Astrocyte (in vitro differentiated cells and primary cell): ENCODE measurements at places on chromosomes 12 and 14.

GRCh38 chr14:69615496-69616407 lies 4.4 kb downstream of the SUSD6 start:
- DNase-seq: peak; percentile 78

DNA sequence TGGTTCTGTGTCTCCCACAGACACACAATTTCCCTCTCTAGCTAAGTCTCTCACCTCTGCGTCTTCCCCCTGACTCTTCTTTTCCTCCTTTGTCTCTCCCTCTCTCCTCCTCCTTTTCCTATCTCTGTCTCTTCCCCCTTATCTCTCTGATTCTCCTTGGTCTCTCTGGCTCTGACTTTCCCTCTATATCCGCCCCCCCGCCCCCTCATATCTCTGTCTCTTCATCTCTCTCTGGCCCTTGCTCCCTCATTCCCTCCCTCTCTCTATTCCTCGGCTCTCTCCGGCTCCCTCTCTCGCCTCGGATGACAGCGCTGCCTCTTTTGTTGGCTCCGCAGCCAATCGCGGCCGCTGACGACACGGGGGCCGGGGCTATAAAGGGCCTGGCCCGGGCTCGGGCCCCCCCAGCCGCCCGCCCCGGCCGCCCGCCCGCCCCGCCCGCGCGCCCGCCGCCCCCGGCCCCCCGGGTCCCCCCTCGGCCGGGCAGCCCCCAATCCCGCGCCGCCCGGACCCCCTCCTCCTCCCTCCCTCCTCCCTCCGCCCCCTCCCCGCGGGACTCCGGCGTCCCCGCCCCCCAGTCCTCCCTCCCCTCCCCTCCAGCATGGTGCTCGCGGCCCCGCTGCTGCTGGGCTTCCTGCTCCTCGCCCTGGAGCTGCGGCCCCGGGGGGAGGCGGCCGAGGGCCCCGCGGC lies at the start of gene GDF11:
GDF11 (plus strand) TSS at position 404 of the 687 bp plus-strand sequence; CDS start at position 599, 195 bp downstream.
- peak; percentile 64 for DNase-seq

DNA sequence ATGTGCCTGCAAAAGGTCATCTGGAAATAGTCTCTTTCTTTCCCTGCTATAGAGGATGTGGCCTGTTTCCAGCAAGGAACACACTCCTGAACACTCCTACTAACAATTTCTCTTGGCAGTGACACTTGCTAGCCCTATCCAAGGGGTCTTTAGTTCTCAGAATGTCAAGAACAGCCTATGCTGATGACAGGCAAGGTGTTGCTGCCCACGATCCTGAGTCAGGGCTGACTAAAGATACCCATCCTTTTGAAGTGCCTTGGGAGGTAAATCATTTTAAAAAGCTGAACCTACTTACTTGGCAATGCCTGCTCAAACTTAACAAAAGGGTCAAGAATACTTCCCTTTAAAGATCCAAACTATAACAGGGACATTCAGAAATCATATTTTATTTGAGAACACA lies 1146.4 kb downstream of the VRK1 start:
- no peak for DNase-seq

- peak; percentile 85 for DNase-seq
Measured at GRCh38 chr12:1779783-1780182, 40.6 kb upstream of the LRTM2 start.

DNA sequence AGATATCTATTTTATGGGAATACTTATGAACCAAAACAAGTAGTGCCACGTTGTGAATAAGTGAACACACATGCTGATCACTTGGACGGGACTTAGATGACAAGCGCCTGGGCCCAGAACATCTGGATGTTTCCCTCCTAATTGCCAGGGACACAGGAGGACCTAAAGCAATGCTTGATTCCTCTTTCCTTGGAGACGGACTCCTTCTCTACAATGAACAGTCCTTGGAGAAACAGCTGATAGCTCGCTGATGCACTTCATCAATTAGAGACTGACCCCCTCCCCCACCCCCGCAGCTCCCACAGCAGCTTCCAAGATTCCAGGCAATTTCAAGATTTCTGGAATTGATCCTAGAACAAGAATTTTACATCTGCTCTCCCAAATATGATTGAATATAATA lies 86.4 kb downstream of the ST8SIA1 start:
- DNase-seq: no peak
